Urinary bladder (tissue), 4 donors: ENCODE measurements at places on chromosomes 4 and X.

DNA sequence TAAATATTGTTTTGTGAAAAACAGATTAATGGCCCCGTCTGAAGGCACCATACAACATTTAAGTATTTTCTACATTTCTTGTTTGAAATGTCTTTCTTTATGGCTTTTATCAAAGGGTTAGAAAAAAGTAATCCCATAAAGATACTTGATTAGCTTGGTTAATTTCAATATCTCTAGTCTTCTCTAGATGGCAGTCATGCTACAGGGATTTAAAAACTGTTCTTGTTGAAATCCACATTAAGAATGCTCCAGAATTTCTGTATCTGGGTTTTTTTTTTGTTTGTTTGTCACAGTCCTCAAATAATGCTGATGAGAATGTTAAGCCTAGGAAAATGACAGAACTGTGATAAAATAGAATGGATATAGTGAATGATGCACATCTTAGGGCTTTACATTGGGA lies 109.0 kb upstream of the AADAT start:
- DNase-seq: no peak

DNA sequence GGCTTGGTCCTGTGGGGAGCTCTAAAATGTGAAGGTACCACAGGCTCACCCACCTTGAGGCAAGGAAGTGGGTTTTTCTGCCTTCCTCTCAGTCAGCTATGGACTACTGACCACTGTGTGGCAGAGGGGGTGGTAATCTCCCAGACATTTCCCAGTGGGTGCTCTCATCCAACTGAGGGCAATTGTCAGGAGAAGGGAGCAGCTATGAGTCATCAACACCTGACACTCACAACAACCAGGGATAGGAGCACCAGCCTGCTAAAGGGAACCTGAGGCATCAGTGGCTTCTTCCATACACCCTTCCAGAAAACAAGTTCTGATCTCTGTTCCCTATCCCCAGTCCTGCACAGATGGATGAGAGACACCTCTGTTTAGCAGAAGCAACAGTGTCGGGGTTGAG lies 468.8 kb downstream of the BCOR start:
- DNase-seq: no peak

GRCh38 chr4:155692361-155692760 lies 25.7 kb downstream of the GUCY1A1 start:
- no peak for DNase-seq

DNA sequence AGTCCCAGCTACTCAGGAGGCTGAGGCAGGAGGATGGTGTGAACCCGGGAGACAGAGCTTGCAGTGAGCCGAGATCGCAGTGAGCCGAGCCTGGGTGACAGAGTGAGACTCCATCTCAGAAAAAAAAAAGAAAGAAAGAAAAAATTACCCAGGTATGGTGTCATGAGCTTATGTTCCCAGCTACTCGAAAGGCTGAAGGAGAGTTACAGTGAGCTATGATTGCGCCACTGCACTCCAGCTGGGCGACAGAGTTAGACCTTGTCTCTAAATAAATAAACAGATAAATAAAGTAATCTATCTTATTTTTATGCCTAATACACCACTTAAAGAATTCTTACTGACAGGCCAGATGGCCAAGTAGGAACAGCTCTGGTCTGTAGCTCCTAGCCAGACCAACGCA lies 73.0 kb downstream of the SLC39A8 start:
- no peak for DNase-seq

DNA sequence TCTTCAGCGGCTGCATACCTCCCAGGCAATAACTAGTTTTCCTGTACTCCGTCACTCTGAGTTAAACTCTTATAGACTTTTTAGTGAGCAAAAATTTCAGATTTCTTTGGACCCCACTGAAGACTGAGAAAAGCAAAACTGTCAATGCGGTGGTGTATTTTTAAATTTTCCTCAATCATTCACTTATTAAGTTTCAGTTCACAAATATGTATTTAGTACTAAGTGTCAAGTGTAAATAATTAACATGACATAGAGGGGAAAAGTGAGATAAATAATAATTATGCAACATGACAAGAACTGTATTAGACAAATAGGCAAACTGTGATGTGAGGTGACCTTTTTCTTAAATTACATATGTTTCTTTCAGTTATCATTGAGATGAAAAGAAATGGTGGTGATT lies 124.4 kb downstream of the NAF1 start:
- no peak for DNase-seq

DNA sequence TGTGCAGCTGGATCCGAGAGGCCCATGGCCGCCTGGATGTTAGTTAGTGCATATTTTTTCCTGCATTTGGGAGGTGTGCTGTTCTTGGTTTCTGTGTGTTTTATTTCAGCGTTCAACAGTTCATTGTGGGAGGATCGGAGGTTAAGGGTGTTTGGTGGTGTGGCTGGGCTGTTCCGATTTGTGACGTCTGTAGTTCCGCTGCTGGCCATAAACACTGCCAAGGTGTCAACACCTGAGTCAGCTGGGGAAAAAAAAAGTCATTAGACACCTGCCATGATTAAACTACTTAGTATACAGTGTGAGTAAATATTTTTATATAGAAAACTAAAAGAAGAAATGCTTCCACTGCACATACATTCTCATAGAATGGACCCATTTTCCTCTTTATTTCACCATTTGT lies 200.2 kb downstream of the APBB2 start:
- DNase-seq: no peak

GRCh38 chr4:113998079-113998478 lies 18.6 kb upstream of the ARSJ start:
- DNase-seq: no peak

DNA sequence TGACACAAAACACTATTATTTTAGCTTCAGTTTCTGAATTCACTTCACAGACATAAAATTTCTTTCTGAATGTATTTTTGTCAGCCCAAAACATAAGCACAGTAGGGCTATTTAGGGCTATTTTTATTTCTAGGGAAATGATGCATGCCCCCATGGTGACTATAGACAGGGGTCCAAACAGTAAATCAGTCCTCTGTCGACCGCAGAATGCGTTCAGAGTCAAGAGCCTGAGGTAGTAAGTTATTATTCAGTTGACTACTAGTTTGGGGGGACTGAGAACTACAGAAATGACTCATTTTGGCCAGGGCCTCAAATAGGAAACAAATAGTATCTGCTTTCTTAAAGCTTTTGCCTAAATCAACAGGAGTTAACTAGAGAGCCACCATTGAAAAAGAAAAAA lies 414.4 kb downstream of the AFF2 start:
- no peak for DNase-seq

GRCh38 chr4:57355101-57355665 lies 245.0 kb upstream of the IGFBP7 start:
- DNase-seq: no peak

- DNase-seq: no peak
These were observed 549.0 kb upstream of the MAGEB2 start for GRCh38 chrX:29666366-29666765.

DNA sequence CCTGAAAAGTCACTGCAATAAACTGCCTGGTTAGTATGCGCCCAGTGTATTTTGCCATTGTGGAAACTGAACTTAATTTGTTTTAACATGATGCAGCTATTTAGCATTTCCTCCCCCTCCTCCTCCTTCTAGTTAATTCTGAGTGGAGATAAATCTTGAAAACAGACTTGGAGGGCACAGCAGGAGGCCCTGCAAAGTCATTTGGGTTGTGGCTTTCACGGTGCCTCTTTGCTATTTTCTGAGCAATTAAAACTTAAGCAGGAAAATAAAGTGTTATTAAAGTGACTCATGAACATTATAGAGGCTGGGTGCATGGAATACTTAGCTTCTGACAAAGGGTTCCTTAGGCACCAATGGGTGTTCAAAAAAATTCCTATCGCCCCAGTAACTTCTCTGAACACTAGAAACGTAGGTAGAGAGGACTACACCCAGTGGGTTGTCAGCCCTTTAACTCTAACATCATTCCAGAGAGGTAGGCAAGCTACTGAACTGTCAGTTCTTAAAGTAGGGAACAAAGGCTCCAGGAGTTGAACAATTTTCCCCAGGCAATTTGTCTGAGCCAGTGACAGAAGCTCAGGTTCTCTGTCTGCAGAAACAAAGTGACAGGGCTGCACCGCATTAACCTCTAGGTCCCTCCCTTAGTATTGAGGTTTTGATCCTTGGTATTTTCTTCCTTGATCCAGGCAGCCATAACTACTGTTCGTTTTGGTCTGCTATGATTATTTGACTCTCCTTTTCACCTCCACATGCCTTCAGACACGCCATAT lies 158.3 kb upstream of the KIT start:
- DNase-seq: no peak

DNA sequence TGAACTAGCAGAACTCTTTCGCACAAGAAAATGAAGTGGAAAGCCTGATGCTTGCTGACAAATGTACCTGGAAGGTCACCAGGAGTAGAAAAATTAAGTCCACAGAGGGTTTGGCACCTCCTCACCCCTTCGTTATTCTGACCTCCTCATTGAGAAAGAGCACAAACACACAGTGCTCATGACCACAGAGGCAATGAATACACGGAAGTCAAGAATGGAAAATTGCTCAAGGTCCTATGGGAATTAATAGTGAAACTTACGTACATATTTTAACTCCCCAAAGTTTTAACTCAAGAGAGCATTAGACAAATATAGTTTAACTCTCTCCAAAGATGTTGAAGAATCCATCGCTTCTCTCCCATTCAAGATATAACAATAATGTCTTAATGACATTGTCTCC lies 83.6 kb upstream of the CAMK2D start:
- DNase-seq: no peak

GRCh38 chr4:3796960-3797359 lies 30.8 kb downstream of the ADRA2C start:
- no peak for DNase-seq

- DNase-seq: no peak
These were observed 139.8 kb downstream of the CLCN4 start for GRCh38 chrX:10296576-10296975.

DNA sequence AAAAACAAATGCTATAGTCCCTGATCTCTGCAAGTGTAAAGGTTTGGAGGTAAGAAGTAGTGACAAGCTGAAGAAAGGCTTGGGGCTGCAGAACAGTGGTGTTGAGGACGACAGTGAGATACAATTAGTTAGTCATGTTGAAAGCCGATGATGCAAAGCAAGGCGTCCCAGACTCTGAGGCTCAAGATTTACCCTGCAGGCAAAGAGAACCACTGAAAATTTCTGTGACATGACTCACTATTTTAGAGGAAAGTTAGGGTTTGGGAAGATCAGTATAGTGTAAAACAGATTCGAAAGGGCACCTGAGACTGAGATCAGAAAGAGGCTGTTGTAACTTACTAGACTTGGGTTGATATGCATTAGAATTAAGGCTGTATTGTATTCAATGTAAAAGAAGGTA lies 281.3 kb upstream of the FTHL17 start:
- DNase-seq: no peak

- DNase-seq: no peak
These were observed 134.9 kb upstream of the GRIA3 start for GRCh38 chrX:123049071-123049625.

DNA sequence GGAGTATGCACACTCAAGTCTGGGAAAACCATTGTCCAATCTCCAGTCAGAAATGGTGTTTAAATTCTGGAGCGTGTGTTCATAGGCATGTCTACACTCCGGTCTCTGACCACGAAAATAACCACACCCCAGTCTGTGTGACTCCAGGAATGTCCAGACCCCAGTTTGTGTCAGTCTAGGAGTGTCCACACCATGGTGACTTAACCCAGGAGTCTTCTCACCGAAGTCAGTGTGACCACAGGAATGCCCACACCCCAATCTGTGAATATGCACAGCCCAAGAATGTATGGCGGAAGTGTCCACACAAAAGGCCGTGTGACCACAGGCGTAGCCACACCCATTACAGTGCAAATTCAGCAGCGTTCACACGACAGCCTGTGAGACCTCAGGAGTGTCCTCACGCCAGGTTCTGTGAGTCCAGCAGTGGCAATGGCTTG lies 11.4 kb downstream of the FTSJ1 start:
- no peak for DNase-seq

GRCh38 chr4:86579941-86580340 lies 14.2 kb upstream of the PTPN13 start:
- no peak for DNase-seq

DNA sequence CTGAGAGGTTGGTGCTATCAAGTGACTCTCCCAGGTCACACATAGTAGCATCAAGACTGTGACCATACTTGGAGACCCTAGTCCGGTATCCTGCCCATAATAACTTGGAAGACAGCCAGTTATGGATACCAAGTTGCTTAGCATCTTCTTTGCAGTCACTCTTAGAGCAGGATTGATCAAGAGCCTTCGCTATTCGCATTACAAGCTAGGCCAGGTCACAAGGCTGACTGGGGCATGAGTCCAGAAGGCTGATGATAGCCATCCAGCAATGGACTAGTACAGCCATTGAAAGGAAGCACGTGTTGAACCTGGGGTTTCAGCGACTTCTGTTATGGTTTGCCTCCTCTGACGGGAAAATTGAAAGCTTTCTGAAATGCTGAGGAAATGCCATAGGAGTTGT lies 157.6 kb downstream of the POLA1 start:
- DNase-seq: no peak

GRCh38 chr4:153582954-153583702 lies 101.0 kb upstream of the TLR2 start:
- no peak for DNase-seq

- DNase-seq: no peak
These were observed 20.5 kb downstream of the MGST2 start for GRCh38 chr4:139686130-139686529.

- DNase-seq: no peak
These were observed 16.9 kb upstream of the PHEX start for GRCh38 chrX:22015139-22015750.

GRCh38 chr4:33184657-33185290 lies 2464.6 kb downstream of the PCDH7 start:
- DNase-seq: no peak

DNA sequence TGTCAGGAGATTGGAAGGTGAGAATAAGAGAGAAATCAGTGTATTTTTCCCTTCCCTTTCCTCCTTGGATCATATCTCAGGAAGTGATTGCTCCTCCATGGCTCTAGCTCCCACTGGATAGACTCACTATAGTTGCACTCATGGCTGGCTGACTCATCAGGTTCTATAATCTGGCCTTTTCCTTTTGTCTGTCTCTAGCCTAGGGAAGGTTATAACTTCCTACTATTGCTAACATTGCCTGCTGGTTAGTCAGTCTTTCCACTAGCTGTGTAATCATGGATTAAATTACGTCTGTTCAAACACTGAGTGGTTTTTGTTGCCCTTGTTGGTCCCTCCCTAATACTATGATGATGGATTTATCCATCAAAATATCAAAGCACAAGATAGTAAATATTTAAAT lies 195.5 kb upstream of the VEGFC start:
- DNase-seq: no peak

- peak; percentile 32 for DNase-seq
These were observed 67.6 kb upstream of the DCLK2 start for GRCh38 chr4:150010525-150011126.

GRCh38 chr4:121794505-121795188 lies 6.5 kb upstream of the EXOSC9 start:
- DNase-seq: no peak

- DNase-seq: no peak
These were observed 1147.1 kb downstream of the STIM2 start for GRCh38 chr4:28007693-28008092.

DNA sequence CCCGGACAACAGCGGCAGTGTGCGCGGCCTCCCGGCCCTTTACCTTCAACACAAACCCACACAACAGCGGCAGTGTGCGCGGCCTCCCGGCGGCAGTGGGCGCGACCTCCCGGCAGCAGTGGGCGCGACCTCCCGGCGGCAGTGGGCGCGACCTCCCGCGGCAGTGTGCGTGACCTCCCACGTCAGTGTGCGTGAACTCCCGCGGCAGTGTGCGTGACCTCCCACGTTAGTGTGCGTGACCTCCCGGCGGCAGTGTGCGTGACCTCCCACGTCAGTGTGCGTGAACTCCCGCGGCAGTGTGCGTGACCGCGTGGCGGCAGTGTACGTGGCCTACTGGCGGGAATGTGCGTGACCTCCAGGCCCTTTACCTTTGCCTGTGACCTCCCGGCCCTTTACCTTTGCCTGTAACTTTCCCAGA lies 576.6 kb upstream of the FRG1 start:
- no peak for DNase-seq
